Effector CD8-positive, alpha-beta T cell (primary cell): ENCODE measurements at places on chromosomes 6 and 20.

- DNase-seq: no peak
Measured at GRCh38 chr6:46760925-46761324, 14.2 kb downstream of the ANKRD66 start.

DNA sequence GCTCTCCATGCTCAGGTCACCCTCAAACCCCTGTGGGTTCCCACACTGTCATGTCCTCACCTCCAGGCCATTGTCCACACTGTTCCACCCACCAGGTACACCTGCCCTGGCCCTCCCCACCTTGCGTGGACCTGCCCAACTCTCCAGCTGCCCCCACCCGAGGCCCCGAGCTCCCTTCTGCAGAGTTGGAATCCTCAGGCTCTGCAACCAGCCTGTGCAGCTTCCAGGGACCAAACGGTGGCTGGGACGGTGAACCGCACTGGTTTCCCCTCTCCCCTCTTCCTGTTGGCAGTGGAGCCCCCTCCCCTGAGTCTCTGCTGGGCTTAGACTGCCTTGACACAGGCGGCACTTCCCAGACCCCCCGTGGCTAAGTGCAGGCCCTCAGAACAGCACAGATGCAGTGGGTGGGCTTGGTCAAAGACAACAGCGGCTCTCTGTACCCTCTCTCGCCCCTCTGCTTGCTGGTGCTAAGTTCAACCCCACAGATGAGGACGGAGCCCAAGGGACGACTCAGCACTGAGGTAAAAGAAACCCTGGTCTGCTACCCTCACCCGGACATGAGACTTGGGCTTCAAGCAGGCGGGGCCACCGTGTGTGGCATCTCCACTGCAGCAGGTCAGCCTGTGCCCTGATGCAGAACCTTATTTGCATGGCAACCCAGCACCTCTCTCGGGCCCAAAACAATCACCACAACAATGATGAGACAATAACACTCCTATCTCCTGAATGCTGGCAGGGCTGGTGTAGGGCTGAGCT lies 11.0 kb downstream of the ZBP1 start:
- DNase-seq: no peak

GRCh38 chr6:123658848-123659247 lies 22.1 kb upstream of the TRDN start:
- no peak for DNase-seq

DNA sequence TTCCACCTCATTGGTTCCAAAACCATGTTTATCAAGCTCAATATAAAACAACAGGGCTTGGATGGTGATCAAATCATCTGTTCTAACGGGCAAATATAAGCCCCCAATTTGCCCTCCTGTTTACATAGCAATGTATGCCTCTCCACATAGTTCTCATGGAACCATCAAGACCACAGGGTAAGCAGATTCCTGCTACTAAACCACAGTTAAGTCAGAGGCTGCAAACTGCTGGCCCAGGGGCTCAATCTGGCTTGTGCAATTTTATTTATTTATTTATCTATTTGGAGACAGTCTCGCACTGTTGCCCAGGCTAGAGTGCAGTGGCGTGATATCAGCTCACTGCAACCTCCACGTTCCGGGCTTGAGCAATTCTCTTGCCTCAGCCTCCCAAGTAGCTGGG lies 18.9 kb upstream of the MTHFD1L start:
- DNase-seq: no peak

GRCh38 chr6:152380351-152380767 lies 256.8 kb downstream of the SYNE1 start:
- DNase-seq: no peak
